ENCODE measurements at places on chromosomes 5 and 9. TPM values are rescaled to one million over a fixed set of nuclear protein-coding genes. Genes with fewer than 3 reads are reported as not detected.

NR6A1 gene
- 0.64 TPM for total RNA-seq

C6 gene
- 6.8 TPM for total RNA-seq

ADAMTSL1 gene
- 3.4 TPM for total RNA-seq

IL11RA gene
- total RNA-seq: 15.6 TPM

C9orf152 gene
- total RNA-seq: not detected

CYLC2 gene
- not detected for total RNA-seq

KDM4C gene
- 33.7 TPM for total RNA-seq

LRRC14B gene
- total RNA-seq: not detected

GPR150 gene
- 0.32 TPM for total RNA-seq

KIAA1958 gene
- 6.1 TPM for total RNA-seq

SLC23A1 gene
- total RNA-seq: not detected

PCDHA4 gene
- 0.32 TPM for total RNA-seq

YIPF5 gene
- 49.7 TPM for total RNA-seq

SHC3 gene
- total RNA-seq: 1.8 TPM

RUFY1 gene
- 40.9 TPM for total RNA-seq

PTPRD gene
- 18.0 TPM for total RNA-seq

FCN2 gene
- total RNA-seq: 1.2 TPM

CRAT gene
- total RNA-seq: 65.7 TPM

ARHGEF28 gene
- total RNA-seq: 9.4 TPM

LCN9 gene
- not detected for total RNA-seq

MEF2C gene
- total RNA-seq: 62.2 TPM

CARTPT gene
- total RNA-seq: not detected

FBLL1 gene
- not detected for total RNA-seq

PHF24 gene
- 0.39 TPM for total RNA-seq

IL5 gene
- not detected for total RNA-seq

SVEP1 gene
- total RNA-seq: 359 TPM

NMUR2 gene
- not detected for total RNA-seq

GHR gene
- 145 TPM for total RNA-seq

THBS4 gene
- total RNA-seq: 61.5 TPM

TARS1 gene
- 128 TPM for total RNA-seq

TXNDC8 gene
- total RNA-seq: not detected

GLRX gene
- total RNA-seq: 155 TPM

CCDC187 gene
- total RNA-seq: not detected

NPR3 gene
- total RNA-seq: 43.3 TPM

TMOD1 gene
- 5.8 TPM for total RNA-seq

FGF10 gene
- 24.0 TPM for total RNA-seq

EFNA5 gene
- total RNA-seq: 9.2 TPM

PALM2AKAP2 gene
- 120 TPM for total RNA-seq

GMCL2 gene
- not detected for total RNA-seq

MED10 gene
- total RNA-seq: 30.8 TPM

SPATA31D4 gene
- total RNA-seq: not detected

Data from mesenteric fat pad (tissue), 1 donor.